Activated CD8-positive, alpha-beta memory T cell treated with anti-CD3 and anti-CD28 coated beads for 1 hour (primary cell): ENCODE measurements at places on chromosomes 12 and 14.

DNA sequence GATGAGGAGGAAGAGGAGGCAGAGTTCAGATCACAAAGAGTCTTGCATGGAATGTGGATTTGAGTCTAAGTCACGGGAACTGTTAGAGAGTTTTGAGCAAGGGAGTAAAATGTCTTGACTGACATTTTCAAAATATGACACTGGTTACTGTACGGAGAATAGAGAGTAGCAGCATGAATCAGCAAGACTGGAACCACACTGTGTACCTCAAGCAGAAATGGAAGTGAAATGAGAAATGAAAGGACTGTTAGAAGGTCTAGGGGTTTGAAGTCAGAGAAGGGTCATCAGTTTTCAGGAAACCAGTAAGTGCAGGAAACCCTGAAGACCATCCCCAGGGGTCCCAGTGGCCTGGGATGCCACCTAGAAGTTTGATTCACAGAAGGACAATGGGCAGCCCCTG lies 236.3 kb downstream of the GALC start:
- no peak for DNase-seq

DNA sequence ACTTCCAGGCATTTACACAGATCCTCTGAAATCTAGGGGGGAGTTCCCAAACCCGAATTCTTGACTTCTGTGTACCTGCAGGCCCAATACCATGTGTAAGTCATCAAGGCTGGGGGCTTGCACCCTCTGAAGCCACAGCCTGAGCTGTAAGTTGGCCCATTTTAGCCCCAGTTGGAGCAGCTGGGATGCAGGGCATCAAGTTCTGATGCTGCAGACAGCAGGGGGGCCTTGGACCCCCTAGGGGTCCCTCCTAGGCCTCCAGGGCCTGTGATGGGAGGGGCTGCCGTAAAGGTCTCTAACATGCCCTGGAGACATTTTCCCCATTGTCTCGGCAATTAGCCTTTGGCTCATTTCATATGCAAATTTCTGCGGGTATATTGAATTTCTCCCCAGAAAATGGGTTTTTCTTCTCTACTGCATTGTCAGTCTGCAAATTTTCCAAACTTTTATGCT lies 59.5 kb downstream of the LRIG3 start:
- no peak for DNase-seq

GRCh38 chr12:104796475-104796862 lies 161.6 kb downstream of the SLC41A2 start:
- no peak for DNase-seq

- DNase-seq = no peak
These were observed 1.4 kb upstream of the SCN8A start for GRCh38 chr12:51589557-51590176.

- DNase-seq = no peak
These were observed at the start of gene KCNJ8 for GRCh38 chr12:21774358-21775132. Gene KCNJ8, minus strand, starts transcription at chr12:21774706. Its CDS starts 1,090 bp downstream, at chr12:21773616.

GRCh38 chr12:128573907-128574306 lies 249.9 kb downstream of the SLC15A4 start:
- DNase-seq = no peak

DNA sequence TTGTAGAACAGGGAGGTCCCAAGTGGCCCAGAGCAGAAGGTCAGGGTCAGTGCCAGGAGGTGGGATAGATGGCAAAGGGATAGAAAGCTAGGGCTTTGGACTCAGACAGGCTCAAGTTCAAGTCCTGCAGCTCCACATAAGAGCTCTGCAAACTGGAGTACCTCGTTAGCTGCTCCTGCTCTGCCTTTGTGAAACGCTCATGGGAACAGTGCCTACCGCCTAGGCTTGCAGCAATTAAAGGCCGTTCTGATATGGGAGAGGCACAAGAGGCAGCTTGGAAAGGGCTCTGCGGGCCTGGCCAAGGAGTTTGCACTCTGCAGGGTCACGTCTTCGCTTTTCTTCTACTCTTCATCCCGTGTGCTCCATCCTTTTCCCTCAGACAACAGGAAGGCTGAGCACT lies 54.1 kb downstream of the MAP1LC3B2 start:
- no peak for DNase-seq

- DNase-seq = no peak
These were observed 5.2 kb upstream of the SLC8B1 start for GRCh38 chr12:113340061-113340460.
